Stimulated activated CD4-positive, alpha-beta T cell treated with anti-CD3 and anti-CD28 coated beads, Interleukin-4, amount 100 ng/mL, for 4 hours (primary cell): ENCODE measurements at places on chromosomes 4 and X.

GRCh38 chr4:26361297-26361696 is 40.5 kb downstream of the RBPJ start:
- DNase-seq: no peak

DNA sequence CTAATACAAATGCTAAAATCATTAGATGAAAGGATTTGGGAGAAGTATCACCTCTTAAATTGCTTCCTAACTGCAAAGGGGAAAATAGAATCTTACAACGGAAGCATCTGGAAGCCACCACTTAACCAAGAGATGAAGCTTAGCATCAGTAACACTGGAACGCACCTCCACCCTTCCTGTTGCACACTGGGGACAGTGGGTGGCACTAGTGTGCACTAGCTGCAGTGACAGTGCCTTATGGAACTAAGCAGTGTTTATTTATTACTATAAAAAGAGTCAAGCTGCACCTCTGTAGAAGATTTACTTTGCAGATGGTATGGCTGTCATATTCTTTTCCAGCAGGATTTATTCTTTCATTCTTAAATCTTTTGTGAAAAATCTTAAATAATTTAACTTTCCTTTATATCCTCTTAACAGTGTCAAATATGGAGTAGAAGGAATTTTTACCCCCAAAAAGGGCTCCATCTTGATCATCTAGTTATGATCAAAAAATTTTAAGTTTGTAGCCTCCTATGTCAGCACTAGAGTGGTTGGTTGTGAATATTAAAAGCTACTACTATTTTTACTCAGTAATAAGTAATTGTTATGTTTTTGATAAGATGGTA is 76.7 kb downstream of the SCD5 start:
- DNase-seq: no peak

- DNase-seq: no peak
These were observed 28.0 kb upstream of the ATP6AP2 start for GRCh38 chrX:40552768-40553167.

GRCh38 chrX:112997991-112998390 is 157.4 kb upstream of the AMOT start:
- DNase-seq: no peak

- DNase-seq: no peak
These were observed 57.0 kb downstream of the CEP44 start for GRCh38 chr4:174340714-174341113.

DNA sequence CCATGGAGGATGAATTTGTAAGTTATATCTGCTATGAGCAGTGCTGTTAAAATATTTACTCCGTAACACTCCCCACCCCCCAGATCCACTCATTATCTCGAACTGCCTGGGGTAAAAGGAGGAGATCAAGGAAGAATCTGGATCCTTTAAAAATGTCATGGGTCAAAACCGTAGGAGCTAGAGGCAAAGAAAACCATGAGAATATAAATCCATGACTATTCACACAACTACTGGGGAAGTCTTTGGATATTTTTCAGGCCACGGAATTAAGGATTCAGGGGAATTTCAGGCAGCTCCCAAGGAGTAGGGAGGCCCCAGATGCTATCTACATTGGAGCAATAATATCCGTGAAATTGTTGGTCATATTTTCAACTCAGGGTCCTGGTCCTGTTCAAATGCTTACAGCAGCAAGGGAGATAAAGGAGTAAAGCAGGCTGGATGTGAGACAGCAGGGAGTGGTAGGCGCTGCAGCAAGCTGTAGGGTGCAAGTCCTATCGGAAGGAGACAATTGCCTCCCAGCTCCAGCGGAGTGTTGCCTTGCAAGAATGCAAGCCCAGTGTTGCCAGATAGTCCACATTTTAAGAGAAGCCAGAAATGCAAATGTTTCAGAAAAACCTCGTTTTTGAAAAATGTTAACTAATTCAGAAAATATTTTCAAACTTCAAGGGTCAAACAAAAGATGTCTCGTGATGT is 116.2 kb upstream of the KIT start:
- no peak for DNase-seq

GRCh38 chr4:52367282-52367830 is 291.7 kb downstream of the USP46 start:
- DNase-seq: no peak

GRCh38 chr4:55218041-55218440 is 92.6 kb upstream of the KDR start:
- no peak for DNase-seq

DNA sequence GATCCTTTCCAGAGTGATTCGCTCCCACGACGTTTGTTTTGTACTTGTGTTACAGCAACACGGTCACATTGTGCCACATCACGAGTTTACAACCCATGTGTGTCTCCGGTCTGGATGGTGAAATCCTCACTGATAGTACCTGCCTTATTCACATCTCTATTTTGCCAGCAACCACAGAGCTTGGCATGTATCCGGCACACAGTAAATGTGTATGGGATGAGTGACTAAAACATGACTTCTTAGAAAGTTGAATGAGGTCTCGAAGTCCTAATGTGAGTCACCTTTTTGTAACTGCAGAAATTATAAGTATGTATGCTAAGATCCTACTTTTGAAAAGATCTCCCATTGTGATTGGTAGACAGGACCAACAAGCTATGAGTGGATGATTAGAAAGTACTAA is 7.5 kb downstream of the STOX2 start:
- no peak for DNase-seq

GRCh38 chr4:71009890-71010588 is 16.6 kb downstream of the DCK start:
- DNase-seq: no peak

DNA sequence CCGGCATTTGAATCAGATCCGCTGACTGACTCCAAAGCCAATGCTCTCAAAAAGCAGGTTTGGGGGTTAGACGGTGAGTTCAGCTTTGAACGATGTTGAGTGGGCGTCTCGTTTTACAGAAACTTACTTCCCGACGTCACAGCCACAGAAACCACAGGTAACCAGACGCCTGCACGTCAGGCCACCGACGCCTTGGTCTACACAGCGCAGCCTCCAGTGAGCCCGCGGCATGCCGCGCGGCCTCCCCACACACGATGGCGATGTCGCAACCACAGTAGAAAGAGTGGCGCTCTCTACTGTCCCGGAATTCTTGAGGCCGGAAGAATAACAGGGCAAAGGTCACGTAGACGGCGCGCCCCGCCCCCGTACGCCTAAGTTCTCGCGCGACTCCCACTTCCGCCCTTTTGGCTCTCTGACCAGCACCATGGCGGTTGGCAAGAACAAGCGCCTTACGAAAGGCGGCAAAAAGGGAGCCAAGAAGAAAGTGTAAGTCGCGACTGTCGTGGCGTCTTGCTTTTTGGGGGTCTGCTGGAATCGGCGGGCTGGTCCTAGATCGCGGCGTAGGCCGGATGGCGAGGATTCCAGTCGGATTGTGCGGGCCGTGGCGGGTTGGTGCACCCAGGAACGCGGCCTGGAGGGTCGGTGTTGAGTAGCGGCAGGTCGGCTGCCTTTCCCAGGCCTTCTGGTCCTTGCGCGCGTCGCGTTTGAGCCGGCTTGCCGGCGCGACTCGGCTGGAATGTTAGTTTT is at the start of gene RPS3A:
Gene RPS3A, plus strand, starts transcription at position 400 of the 747 bp plus-strand sequence. Its CDS starts 25 bp downstream, at position 425.
- peak; percentile 98 for DNase-seq

DNA sequence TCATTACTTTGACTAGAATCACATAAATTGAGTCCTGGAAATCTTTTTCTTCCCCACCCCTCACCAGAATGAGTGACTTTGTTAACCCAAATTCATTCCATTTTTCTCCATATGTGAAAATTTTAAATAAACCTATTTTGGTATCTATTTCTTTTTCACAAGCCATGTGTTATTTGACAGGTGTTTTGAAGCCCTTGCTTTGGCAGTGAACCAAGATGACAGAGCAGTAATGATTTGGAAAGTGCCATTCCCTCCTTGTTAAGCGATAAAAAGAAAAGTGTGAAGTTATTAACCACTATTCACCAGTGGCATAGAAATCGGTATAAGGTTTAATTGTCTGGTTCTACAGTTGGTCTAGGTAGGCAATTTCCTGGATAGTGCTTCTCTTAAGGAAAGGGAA is 66.1 kb downstream of the POLA1 start:
- DNase-seq: no peak

- no peak for DNase-seq
These were observed 191.4 kb upstream of the LEF1 start for GRCh38 chr4:108359986-108360681.

DNA sequence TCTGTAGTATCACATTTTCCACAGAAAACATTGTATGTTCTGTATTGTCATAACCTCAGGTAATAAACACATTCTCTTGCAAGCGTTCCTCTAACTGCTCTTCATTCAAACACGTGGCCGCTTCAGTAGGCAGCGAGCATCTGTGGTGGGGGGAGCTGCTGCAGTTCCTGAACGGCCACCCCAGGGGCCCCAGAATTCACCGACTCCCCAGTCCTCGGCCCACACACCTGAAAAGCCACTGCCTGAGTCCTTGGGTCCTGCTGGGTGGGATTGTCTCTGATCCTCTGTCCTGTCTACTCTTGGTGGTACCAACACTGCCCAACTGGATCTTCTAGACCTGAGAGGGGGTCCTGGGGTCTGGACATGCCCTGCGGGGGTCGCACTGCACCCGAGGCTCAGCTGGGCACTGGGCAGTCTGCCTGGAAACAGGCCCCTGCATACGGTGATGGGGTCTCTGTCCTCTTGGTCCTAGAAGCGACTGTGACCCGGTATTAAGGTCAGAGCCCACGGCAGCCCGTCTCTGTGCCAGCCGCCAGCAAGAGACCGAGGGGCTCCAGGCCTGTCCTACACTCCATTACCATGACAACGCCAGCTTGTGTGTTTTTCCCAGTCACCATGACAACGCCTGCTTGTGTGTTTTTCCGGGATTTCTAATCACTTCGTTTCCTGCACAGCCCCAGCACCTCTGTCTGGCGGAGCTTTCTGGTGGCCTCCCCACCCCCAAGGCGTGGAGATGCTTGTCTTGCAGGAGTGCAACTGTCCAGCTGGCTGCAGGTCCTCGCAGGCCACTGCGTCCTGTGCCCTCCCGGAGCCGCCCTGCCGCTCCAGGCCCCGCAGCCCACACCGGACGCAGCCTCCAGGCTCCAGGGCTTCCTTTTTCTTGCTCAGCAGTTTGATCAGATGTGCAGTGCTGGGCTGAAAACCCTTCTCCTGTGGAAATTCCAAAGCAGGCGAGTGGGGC is 16.0 kb downstream of the CTBP1 start:
- no peak for DNase-seq

DNA sequence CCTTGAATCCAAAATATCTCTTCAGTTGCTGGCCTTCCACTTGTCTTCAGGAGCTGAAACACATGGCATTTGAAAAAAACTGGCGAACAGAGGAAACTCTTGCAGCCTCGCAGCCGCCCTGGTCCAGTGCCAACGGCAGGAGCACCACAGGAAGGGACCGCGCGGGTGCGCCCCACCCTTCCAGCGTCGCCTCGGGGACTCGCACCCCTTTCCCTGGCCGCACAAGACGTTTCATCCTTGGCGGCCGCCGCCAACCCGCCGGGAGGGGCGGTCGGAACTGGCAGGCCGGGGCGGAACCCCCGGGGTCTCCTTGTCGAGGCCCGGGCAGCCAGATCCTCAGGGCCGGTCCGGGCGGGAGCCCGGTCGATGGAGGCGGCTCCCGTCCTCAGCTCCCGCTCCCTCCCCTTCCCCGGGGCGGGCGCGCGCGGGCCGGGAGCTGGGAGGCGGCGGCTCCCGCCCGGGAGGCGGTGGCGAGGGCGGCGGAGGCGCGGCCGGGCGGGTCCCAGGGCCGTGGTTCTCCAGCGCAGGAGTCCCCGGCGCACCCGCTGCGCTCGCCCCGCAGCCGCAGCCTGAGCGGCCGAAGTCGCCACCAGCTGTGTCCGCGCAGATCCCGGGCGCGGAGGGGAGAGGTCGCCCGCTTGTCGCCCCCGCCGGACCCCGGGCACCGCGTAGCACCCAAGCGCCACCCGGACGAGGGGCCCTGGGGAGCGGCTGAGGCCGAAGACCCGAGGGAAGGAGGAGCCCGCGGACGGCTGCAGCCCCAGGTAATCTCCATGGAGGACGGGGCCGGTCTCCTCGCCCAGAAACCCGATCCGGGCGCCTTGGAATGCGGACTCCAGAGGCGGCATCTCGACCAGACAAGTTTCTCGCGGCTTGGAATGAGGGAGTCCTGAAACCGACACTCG is 886 bp upstream of the NDST3 start:
- DNase-seq: no peak

DNA sequence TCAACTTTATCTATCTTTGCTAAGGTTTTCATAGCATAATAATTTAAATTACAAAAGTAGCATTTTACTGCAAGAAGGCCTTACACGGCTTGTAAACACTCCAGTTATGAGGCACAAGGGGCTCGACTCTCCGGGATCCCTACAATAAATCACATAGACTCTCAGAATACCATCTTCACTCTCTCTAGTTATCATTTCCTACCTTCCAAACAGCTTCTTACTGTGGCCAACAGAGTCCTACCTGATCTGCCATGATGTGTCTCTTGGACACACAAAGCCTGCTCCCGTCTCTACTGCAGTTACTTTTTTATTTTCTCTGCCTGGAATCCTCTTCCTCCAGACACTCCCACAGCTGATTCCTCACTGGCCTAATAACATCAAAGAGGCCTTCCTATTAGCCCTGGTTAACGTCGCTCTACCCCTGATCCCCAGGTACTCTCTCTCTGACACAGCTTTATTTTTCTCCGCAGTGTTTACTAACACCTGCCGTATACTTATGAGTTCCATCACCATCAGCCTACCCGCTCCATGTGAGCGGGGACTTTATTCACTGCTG is 559.6 kb upstream of the DIPK2B start:
- DNase-seq: no peak

- no peak for DNase-seq
These were observed 256.2 kb downstream of the EVC2 start for GRCh38 chr4:5452156-5452555.

DNA sequence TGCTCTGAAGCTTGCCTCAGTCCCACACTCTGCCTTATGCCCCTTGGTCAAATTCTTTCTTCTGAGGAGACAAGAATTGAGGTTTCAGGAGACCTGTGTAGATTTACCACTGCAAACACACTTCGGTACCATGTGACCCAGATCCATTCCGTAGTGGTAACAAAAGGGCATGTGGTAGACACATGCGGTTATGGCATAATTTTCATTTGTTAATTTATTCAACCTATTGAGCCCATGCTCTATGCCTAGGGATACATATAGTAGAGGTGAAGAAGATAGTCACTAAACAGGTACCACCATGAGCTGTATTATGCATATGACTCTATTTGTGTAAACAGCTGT is 190.9 kb downstream of the NDST4 start:
- no peak for DNase-seq

- DNase-seq: no peak
These were observed 511.5 kb upstream of the ATOH1 start for GRCh38 chr4:93317057-93317456.

DNA sequence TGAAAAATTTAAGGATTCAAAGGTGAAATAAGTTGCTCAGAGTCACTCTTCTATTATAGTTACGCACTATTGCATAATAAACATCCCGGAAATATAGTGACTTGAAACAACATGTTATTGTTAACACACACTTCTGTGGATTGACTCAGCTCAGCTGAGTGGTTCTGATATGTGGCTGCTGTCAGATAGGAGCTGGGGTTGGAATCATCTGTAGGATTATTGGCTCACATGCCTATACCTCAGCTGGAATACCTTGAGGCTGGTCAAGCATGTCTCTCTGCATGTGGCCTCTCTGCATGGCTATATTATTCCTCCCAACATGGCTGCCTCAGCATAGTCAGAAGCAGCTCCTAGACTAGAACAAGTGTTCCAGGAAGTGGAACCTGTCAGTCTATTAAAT is 486.7 kb upstream of the MAGEB2 start:
- no peak for DNase-seq

- no peak for DNase-seq
These were observed 115.3 kb upstream of the ARX start for GRCh38 chrX:25131055-25131454.
